ENCODE measurements at places on chromosomes 2 and 18.

GRCh38 chr2:27379383-27379835, 1.1 kb downstream of the ZNF513 start:
- DNase-seq: no peak

DNA sequence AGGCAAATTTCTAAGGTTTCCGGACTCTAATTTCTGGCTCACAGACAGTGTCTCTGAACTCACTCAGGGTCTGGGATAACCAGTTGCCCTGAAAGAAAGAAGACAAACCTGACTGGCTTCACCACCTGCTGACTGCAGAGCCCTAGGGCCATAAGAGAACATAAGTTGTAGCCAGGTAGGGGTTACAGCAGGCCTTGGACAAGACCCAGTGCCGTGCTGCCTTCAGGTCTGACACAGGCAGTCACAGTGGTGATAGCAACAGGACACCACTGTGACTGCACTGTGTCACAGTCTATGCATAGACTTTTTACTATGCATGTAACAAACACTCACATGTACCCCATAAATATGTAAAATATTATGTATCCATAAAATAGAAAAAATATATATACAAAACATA, 508.5 kb downstream of the PID1 start:
- DNase-seq: no peak

DNA sequence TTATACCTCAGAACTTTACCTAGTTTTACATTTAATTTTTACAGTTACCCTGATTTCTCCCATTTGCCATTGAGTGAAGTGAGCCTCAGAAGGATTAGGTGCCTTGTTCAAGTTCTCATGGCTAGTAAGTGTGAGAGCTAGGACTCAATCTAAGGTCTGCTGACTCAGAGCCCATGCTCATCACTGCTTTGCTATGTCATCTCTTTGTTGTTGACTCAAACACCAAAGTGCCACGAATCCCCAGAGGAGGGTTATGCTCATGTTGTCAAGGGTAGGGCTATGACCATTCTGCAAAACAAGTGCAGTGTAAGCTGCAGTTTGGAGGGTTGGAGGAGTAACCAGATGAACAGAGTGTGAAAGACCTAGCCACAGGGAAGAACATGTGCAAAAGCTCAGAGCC, 185.4 kb upstream of the SKOR2 start:
- DNase-seq: no peak

- no peak for DNase-seq
Observed at GRCh38 chr2:634041-634440, 43.2 kb downstream of the TMEM18 start.

- no peak for DNase-seq
Observed at GRCh38 chr2:26317377-26318105, 28.4 kb upstream of the SELENOI start.

- no peak for DNase-seq
Observed at GRCh38 chr2:149068996-149069888, 30.7 kb downstream of the LYPD6B start.

- no peak for DNase-seq
Observed at GRCh38 chr18:63224630-63225029, 94.9 kb downstream of the BCL2 start.

DNA sequence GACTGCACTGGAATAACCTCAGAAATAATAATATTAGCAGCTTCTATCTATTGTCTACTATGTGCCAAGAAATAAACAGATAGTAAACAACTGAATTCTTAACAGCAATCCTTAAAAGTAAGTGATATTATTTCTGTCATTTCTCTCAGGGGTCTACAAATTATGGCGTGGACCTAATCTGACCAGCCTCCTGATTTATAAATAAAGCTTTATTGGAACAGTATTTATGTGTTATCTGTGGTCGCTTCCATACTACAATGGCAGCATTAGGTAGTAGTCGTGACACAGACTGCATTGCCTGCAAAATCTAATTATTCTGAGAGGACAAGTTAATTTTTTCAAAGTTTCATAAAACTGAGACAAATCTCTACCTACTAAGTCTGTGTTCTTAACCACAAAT, 49.0 kb downstream of the SLC16A14 start:
- no peak for DNase-seq

- no peak for DNase-seq
Observed at GRCh38 chr2:152171718-152172117, 3.8 kb downstream of the STAM2 start.

GRCh38 chr2:121479882-121480522, 50.7 kb upstream of the RNU4ATAC start:
- no peak for DNase-seq

GRCh38 chr2:66446941-66447340, 12.0 kb downstream of the MEIS1 start:
- no peak for DNase-seq

GRCh38 chr2:98376301-98376910, 30.1 kb downstream of the CNGA3 start:
- DNase-seq: no peak

GRCh38 chr18:66971960-66972359, 368.1 kb upstream of the CDH19 start:
- no peak for DNase-seq

All from dorsolateral prefrontal cortex (tissue), 122 donors.